ENCODE measurements at places on chromosomes 3 and 15.

GRCh38 chr3:15585111-15585845, 16.1 kb downstream of the HACL1 start:
- no peak for DNase-seq

DNA sequence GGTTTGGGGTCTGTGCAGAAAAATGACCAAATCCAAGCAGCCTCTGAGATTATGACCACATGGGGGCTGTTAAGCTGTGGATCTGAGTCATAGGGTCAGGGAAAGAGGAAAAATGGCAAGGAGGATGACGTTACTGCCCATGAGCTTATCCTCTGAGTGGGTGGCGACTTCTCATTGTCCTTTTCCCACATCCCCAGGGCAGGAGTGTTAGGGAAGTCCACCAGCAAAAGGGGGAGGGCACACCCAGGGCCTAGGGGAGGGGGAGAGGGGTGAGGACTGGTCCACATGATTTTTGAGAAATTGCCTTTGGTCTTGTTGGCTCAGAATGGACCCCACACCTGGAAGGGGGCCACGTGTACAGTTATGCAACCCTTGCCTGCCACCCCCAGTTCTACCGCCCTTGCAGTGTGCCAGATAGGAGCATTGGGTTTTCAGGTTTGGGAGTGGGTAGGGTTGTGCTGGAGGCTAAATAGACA, 2.6 kb downstream of the CD276 start:
- DNase-seq, result peak; percentile 70

DNA sequence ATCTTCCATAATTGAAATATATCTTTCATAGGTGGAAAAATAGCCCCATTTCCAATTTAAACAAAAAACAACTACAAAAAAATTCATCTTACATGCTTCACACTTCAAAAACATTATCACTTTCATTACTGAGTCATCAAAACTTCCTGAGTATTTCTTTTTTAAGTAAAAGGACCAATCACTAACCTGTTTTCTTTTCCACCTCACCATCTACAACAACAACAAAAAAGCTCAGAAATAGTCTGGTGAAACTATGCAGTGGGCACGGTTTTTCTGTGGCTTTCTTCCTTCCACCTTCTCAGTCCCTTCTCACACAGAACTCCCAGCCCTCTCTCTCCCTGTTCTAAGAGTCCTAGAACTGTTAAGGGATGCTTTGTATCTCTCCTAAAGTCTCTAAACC, 20.3 kb upstream of the TNIK start:
- no peak for DNase-seq

DNA sequence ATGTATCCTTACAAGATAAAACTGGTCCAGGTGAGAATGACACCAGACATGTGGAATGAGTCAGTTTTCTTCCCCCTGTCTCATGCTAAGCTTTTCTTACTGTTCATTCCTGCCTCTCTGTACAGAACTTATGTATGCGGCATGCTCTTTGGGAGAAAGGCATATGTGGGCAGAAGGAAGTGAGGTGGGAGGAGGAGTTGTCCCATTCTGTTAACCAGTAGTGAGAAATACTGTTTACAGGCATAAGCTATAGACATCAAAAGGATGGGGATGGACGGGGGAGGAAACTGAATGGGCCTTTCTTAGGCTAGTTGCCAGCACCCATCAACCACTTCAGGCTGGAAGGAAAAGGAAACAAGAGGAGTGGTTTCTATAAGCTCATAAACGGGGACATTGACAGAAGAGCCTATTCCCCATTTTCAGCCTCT, 143.6 kb upstream of the BHLHE40 start:
- DNase-seq, result no peak

DNA sequence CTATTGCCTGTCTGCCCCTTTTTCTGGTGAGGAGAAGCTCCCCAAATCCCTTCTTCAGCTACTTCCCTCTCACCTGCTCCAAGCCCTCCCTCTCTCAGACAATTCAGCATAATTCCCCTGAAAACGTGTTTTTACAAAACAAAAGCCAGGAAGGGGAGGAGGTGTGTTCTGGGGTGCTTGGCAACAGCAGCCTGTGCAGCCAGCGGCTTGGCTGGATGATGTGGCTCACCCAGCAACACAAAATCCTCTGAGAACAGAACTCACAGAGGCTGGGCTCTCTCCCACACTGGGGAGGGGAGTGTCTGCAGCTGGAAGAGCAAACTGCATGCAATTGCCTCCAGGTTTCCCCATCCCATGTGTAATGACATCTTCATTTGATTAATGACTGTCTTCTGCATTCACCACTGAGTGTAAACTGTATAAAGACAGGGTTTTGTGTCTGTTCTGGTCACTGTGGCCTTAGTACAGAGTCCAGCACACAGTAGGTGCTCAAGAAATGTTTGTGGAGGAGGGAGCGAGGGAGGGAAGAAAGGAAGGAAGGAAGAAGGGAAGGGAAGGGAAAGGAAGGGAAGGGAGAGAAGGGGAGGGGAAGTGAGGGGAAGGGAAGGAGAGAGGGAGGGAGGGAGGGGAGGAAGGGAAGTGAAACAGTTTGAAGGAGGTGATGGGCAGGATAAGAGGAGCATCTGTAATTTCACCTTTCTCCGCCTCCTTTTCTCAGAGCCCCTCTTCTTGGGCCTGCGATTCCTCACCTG, 70.1 kb upstream of the GLCE start:
- DNase-seq, result no peak

GRCh38 chr3:13514639-13515435, 34.1 kb upstream of the FBLN2 start:
- DNase-seq, result no peak

GRCh38 chr3:54243960-54244682, 121.8 kb downstream of the CACNA2D3 start:
- no peak for DNase-seq

- DNase-seq, result no peak
Measured at GRCh38 chr3:27127195-27127594, 242.0 kb downstream of the NEK10 start.

GRCh38 chr15:55194256-55194655, 2.5 kb downstream of the RSL24D1 start:
- no peak for DNase-seq

DNA sequence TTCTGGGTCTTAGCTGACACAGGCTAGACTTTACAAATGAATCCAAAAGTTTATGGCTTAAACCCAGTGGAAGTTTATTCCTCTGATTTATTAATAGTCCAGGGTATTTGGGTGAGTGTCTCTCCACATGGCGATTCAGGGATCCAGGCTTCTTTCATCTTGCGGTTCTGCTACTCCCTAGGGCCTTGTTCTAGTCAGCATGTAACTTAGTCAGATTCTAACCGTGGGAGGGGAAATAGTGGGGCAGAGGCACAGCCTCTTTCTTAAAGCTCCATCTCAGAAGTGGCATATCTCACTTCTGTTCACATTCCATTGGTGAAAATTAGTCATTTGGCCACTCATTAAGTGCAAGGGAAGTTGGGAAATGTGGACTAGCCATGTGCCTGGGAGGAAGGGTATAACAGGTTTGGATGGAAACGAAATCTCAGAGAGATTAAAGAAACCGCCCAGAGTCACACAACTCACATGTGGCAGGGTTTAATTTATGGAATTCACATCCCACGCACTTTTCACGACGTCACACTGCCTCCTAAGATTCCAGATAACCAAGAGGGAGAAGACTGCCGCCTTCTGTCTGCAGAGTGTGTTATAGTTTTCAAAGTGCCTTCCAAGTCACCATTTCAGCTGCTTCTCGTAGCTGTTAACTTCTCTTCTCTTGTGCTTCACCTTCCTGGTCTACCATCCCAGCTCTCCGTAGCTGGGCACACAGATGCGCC, 11.4 kb upstream of the RASGRF1 start:
- peak; percentile 28 for DNase-seq

DNA sequence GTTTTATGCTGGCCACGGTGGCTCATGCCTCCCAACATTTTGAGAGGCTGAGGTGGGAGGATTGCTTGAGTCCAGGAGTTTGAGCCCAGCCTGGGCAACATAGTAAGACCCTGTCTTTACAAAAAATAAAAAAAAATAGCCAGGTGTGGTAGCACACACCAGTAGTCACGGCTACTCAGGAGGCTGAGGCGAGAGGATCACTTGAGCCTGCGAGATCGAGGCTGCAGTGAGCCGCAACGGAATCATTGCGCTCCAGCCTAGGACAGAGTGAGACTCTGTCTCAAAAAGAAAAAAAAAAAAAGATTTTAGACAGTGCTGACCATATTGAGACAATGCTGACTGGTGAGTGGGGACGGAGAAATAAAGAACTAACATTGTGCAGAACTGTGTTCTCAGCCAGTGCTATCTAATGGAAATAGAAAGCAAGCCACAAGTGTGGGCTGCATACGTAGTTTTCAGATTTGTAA, 67.2 kb downstream of the ST6GAL1 start:
- DNase-seq, result no peak

DNA sequence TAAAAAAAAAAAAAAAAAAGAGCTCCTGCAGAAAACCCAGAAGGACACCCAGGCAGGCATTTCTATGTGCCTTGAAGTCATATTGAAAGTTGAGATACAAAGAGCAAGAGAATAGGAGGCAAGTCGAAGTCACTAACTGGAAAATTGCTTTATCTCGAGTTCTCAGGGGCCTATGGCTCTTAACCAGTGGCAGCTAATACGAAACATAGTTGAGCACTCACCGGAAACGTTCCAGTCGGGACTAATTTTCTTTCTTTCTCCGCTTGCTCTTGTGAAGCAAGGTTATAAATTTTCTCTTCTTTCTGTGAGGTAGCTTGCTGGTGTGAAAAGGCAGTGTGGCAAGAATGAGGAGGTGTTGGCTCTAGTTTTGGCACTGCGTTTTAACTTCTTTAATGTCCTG, 181.5 kb downstream of the ADAMTS9 start:
- DNase-seq, result no peak

- peak; percentile 73 for DNase-seq
Measured at GRCh38 chr3:156448300-156448699, 106.6 kb downstream of the SSR3 start.

DNA sequence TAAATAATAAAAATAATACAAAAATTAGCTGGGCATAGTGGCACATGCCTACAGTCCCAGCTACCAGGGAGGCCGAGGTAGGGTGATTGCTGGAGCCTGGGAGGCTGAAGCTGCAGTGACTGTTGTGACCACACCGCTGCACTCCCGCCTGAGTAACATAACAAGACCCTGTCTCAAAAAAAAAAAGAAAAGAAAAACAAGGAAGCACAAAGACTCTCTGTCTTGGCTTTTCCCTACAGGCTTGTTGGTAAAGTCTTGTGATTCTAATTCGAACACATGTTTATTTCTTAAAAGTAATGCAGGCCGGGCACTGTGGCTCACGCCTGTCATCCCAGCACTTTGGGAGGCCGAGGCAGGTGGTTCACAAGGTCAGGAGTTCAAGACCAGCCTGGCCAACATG, 60.1 kb downstream of the CAPN3 start:
- DNase-seq, result no peak

GRCh38 chr3:179046497-179047353, 24.9 kb downstream of the ZMAT3 start:
- no peak for DNase-seq

- DNase-seq, result no peak
Measured at GRCh38 chr15:58380280-58380945, 51.4 kb upstream of the LIPC start.

DNA sequence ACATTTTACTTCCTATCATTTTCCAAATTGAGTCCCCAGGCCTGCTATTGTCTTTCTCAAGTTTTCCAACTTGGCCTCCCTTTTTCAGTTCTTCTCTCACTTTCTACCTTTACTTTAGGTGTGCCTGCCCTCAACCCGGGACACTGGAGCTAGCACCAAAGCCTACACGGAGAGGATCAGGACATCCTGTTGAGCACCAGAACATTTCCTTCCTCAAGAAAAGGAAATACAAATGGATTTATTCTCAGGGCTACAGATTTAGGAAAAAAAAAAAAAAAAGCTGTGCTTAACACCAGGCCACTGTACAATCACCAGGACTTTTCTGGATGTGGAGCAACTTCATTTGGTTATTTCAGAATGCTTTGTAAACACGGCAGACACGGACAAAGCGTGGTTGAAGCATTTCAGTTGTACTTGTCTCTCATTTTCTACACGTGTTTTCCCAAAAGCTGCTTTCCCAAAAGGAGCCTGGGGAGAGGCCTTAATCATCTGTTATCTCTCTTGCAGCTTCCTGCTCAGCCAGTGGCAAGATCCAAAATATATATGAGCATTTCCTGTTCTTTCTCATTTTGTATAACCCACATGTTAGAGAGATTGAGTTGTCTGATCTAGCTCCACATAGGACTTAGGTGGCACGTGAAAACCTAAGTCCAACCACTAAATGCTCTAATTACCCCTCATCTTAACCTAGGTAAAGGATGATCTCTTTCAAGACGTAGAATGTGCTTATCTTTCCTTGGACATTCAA, 15.5 kb upstream of the ATP1B3 start:
- no peak for DNase-seq

- DNase-seq, result peak; percentile 90
Measured at GRCh38 chr15:52790169-52790708, at the start of gene ONECUT1. Gene ONECUT1, minus strand, starts transcription at chr15:52790336. Its CDS starts 452 bp downstream, at chr15:52789884.

Measured in islet precursor cell (in vitro differentiated cells).